Activated naive CD8-positive, alpha-beta T cell treated with anti-CD3 and anti-CD28 coated beads, Interleukin-2, amount 50 U/mL, for 16 hours (primary cell): ENCODE measurements at places on chromosomes 13 and 19.

GRCh38 chr19:47075179-47075810 is 26.9 kb upstream of the TMEM160 start:
- no peak for DNase-seq

- no peak for DNase-seq
Measured at GRCh38 chr19:50486823-50487515, 10.3 kb upstream of the GARIN5A start.

GRCh38 chr13:96415831-96416385 is 326.0 kb downstream of the HS6ST3 start:
- no peak for DNase-seq

DNA sequence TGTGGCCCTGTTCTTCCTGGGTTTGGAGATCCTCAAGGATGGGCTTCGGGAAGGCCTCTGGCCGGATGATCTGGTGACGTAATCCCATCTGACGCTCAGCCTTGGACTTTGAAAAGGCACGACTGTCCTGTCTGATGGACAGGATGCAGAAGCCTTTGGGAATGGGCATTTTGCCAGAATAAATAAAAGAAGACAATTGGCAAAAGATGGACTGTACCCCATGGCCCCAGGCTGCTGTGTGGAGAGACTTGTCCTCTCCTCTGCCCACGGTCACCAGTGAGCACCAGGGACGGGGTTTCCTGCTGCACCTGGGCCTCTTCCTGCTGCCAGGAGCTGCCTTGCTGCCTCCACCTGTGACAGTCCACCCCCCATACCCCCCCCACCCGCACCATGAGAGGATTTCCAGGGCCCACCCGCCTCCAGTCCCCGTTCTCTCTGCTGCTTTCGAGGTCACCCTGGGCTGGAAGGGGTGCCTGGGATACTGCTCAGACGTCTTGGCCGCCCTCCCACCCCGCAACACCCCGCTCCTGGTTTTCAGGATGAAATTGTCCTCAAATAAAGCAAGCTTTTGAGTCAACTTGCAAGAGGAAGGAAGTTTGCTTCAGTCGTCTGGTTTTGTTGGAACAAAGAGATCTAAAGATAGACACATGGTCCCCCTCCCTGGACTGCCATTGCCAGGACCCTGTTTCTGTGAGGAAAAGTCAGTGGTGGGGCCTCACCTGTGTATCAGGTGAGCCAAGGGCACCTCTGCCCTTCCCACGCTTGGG is 40.9 kb downstream of the MCF2L start:
- DNase-seq: no peak

- DNase-seq: no peak
Measured at GRCh38 chr13:76738616-76739015, 147.6 kb downstream of the KCTD12 start.

- DNase-seq: no peak
Measured at GRCh38 chr19:36215276-36216123, 594 bp downstream of the ZNF146 start.

DNA sequence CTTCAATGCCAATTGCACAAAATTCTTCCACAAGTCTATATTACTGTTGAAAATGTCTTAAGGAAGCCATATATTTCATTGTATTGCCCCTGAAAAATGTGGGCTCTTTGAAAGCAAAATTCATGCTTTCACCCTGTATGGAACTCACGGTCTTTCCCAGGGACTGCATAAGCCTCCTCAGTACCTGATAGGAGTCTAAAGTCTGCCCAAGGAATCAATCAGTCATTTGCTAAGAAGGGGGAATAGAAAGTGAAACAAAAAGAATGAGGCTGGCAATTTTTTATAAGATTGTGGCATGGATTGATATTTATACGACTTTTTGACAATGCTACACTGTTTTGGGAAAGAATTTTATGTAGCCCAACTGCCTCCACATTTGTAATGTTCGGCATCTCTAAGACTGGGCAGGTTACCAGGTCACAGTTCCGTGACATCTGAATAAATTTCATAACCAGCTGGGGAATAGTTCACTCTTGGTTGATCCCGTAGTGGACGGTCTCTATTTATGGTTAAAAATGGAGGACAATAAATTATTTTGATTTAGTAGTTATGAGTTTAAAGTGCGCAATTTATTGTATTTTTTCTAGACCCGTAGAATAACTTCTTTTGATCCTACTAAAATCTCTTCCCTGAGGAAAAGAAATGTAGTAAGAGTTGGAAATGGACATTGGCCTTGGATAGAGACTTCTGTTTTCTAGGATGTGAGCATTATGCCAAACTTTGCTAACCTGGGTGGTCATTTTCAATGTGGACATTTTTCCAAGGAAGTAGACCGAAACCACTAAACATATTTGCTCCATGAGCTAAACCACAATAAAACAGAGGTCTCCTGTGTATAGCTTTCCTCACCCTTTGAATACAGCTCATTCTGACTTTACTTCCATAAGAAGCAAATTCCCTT is 1585.4 kb downstream of the EFNB2 start:
- DNase-seq: no peak

DNA sequence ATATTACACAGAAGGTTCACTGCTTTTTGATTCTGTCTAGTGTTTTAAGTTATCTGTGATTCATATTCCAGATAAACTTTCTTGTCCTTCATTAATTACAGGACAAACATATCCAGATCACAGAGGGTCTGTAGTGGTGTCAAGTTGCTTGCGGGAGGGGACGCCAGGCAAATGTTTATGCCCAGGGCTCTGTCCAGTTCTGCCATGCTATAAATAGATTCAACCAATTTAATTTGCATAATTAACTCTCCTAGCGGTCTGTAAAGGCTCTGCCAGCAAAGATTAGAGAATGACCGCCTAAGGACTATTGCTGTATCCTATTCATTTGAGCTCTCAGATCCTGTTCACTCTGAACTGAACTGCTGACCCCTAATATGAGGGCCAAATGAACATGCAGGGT is 59.7 kb upstream of the TRPC4 start:
- no peak for DNase-seq

GRCh38 chr19:47247308-47247990 is 8.9 kb upstream of the CCDC9 start:
- DNase-seq: peak; percentile 54

- no peak for DNase-seq
Measured at GRCh38 chr19:43331435-43332010, 22.0 kb upstream of the CD177 start.

- DNase-seq: no peak
Measured at GRCh38 chr13:75628801-75629200, 7.3 kb upstream of the LMO7 start.

DNA sequence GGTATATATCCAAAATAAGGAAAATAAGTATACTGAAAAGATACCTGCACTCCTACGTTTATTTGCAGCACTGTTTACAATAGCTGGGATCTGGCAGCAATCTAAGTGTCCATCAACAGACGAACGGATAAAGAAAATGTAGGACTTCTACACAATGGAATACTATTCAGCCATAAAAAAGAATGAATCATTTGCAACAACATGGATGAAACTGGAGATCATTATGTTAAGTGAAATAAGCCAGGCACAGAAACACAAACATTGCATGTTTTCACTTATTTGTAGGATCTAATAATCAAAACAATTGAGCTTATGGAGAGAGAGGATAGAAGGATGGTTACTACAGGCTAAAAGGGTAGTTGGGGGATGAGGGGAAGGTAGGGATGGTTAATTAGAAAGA is 494.0 kb downstream of the UQCRFS1 start:
- DNase-seq: no peak

- no peak for DNase-seq
Measured at GRCh38 chr13:106318941-106319411, 216.5 kb downstream of the EFNB2 start.

DNA sequence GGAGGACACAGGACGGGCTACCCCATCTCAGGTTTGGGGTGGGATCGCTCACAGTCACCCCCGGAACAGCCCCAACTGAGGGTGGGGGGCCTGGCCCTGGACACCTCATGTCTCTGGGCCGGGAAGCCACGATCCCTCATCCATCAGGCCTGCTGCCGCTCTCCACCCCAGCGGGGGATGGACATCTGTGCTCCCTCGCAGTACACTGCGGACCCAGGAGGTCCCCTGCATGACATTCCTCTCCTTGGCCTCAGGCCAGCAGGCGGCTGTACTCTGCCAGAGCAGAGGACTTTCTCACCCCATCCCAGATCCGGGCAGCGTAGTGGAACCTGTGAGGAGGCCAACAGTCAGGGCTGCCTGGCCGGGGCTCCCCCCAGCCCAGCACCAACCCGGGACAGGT is 15.5 kb downstream of the IRGC start:
- no peak for DNase-seq

- no peak for DNase-seq
Measured at GRCh38 chr19:37309834-37310575, 60.9 kb upstream of the ZNF527 start.

GRCh38 chr13:77350811-77351210 is 23.9 kb upstream of the MYCBP2 start:
- DNase-seq: no peak

GRCh38 chr19:47096721-47097120 is 16.9 kb downstream of the ZC3H4 start:
- DNase-seq: no peak

DNA sequence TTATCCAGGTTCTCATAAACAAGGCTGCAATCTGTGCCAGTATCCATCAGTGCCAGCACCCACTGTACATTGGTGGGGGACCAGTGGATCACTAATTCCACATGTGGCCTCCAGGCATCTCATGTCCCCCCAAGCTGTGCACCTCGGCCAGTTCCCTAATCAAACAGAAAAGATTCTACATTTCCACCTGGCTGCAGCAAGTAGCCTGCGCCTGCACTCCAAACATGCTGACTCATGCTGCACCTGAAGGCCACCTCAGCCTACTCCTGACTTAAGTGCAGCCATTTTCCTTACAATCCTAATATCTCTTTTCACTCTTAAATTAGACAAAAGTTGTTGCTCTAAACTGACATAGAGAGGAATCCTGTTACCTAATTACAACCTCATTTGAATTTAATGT is 729.4 kb upstream of the MIR17HG start:
- DNase-seq: no peak

GRCh38 chr13:50668691-50669271 is 174.7 kb downstream of the DLEU7 start:
- no peak for DNase-seq

GRCh38 chr19:41175801-41176777 is 16.9 kb upstream of the CYP2S1 start:
- DNase-seq: no peak

DNA sequence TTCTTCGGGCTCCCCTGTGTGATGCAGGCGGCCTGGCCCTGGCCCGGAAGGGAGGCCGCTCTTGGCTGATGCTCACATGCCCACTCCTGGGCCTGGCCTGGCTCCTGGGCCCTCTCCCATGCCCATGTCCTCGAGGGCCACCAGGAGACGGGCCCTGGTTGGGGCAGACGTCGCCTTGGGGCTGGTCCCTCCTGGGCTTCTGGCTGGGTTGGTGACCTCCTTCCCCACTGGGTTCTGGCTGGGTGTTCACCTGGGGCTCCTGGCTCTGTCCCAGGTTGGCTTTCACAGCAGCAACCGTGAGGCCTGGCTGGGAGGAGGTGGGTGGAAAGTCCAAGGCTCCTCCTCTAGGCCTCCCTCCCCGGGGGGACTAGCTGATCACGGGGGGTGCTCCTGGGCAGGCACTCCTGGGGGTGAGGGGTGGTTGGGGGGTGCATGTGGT is 15.5 kb upstream of the SLC7A10 start:
- DNase-seq: no peak

DNA sequence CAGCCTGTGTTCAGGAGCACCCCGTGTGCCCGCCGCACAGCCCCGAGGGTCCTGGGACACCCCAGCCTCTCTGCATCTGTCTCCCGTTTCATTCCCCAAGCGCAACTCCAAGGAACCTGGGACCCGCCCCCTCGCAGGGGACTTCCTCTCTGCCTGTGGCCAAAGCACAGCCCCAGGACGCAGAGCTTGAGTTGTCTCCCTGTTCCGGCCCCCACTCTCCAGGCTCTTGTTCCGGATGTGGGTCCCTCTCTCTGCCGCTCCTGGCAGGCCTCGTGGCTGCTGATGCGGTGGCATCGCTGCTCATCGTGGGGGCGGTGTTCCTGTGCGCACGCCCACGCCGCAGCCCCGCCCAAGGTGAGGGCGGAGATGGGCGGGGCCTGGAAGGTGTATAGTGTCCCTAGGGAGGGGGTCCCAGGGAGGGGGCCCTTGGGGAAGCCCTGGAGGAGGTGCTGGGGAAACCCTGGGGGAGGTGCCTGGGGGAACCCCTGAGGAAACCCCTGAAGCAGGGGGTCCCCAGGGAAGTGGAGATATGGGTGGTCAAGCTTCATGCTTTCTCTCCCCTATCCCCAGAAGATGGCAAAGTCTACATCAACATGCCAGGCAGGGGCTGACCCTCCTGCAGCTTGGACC is 1.3 kb downstream of the HCST start:
- peak; percentile 58 for DNase-seq

DNA sequence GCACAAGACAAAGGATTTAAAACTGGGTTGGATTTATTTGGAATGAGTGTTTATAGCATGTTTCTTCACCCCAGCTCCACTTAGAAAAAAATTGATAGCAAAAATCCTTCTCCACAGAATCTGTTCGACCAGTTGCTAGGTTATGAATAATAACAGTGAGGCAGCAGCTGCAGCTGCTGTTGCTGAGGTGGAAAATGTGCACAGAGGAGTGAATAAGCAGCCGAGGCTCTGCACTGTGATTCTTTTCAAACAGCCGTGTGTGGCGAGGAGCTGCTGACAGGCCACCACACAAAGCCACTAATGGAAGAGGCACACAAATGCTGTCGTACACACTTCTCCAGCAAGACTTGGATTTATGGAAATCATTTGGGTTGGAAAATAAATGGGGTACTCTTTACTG is 6.4 kb upstream of the RASL11A start:
- no peak for DNase-seq

DNA sequence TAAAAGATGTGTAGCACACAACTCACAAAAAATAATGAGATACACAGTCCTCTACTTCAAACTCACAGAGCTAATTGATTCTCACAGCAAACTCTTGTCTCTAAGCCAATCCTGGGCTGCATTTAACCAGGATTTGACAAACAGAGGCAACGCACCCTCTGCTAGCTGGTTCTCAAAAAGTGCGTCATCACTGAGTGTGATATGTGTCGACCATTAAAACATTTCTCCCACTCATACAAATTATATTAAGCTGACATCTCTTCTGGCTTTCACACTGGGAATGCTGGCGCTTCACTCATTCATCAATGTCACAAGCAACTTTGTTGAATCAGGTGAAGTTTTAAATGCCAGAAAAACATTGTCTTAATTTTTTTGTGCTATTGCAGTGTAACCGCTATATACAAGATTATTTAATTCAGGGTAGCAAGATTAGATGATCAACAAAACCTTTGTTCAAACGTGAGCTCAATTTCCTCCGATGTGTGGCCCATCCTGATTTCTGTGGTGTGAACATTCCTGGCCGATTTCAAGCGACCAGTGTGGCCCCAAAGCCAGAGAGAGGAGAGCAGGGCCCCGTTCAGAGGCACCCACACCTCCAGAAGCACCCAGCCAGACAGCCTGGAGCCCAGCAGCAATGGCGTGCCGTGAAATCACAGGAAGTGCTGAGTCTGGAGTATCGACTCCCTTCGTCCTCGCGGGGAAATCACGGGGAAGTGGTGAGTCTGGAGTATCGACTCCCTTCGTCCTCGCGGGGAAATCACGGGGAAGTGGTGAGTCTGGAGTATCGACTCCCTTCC is 49.4 kb downstream of the RASA3 start:
- no peak for DNase-seq

GRCh38 chr19:37551129-37551993 is 43.2 kb downstream of the ZNF571 start:
- DNase-seq: no peak
